ENCODE measurements at places on chromosomes 3 and 15. TPM values are rescaled to one million over a fixed set of nuclear protein-coding genes. Genes with fewer than 3 reads are reported as not detected.

Gene AP4E1
- 5.9 TPM for total RNA-seq

Gene CORO2B
- total RNA-seq, result 14.0 TPM

Gene GOLGA8N
- 0.84 TPM for total RNA-seq

Gene SLC2A2
- not detected for total RNA-seq

Gene AP3B2
- 0.15 TPM for total RNA-seq

Gene CNBP
- total RNA-seq, result 243 TPM
